ENCODE measurements at places on chromosomes 16 and 17.

GRCh38 chr16:5073279-5073629 is 1.6 kb downstream of the ALG1 start:
- no peak for DNase-seq

GRCh38 chr16:31135535-31136286 is at the start of gene PRSS8:
TSS of gene PRSS8 (minus strand) at chr16:31135727. CDS start at chr16:31135498, 229 bp downstream.
- no peak for DNase-seq

DNA sequence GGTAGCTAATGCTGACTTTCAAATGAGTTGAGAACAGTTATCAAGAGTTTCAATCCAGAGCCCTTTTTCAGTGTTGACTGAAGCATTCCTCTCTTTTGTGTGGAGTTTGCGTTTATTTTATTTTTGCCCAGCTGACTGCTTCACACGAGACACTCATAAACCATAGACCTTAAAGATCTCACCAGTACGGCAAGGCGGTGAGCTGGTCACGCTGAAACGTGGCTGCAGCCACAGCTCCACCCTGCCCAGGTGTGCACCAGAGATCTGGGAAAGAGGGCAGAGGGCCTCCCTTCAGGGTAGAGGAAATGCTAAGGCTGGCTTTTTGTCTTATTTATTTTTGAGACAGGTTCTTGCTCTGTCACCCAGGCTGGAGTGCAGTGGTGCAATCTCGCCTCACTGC is 112.2 kb downstream of the AATF start:
- no peak for DNase-seq

GRCh38 chr16:7581175-7581574 is 248.5 kb downstream of the RBFOX1 start:
- no peak for DNase-seq

GRCh38 chr17:9929871-9930270 is 24.8 kb upstream of the RCVRN start:
- no peak for DNase-seq

DNA sequence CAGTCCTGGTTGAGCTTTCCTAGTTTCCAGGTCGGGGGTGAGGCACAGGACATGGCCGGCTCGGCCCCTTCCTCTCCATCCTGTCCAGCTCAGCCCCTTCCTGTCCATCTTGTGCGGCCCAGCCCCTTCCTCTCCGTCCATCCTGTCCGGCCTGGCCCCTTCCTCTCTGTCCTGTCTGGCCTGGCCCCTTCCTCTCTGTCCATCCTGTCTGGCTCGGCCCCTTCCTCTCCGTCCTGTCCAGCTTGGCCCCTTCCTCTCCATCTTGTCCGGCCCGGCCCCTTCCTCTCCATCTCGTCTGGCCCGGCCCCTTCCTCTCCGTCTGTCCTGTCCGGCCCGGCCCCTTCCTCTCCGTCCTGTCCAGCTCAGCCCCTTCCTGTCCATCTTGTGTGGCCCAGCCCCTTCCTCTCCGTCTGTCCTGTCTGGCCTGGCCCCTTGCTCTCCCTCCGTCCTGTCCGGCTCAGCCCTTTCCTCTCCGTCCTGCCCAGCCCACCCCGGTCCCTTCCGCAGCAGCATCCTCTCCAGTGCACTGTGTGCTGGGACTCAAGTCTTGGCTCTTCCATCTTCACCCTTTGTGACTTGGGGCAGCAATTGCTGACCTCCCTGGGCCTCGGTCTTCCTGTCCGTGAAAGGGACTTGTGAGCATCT is 5.5 kb upstream of the ZNF750 start:
- no peak for DNase-seq
